ENCODE measurements at places on chromosomes 1 and 21.

GRCh38 chr1:204307334-204307883, 52.3 kb downstream of the PLEKHA6 start:
- H3K36me3 ChIP-seq = no peaks in the 10 kb centered on the region
- no peaks in the 10 kb centered on the region for H3K4me1 ChIP-seq
- no peak overlapping the region for H3K27ac ChIP-seq
- H3K4me3 ChIP-seq = no peak overlapping the region

DNA sequence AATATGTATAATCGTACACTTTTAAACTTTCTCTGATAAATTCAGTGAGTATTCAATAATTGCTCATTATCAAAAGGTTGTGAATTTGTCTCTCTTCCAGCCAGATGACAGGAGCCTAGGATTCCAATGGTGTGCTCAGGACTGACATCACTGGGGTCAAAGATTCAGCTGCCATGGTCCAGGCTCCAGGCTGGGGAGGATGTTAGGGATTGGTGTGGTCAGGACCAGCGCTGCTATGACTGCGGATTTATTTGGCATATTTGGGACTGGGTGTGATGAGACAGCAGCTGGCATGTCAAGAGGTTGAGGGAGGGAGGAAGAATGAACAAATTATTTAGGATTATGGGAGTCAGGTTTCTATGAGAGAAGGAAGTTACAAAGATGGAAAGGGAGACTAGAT, 48.2 kb upstream of the ABCA4 start:
- H3K27ac ChIP-seq = no peak overlapping the region
- H3K27me3 ChIP-seq = peaks cover 9% of the 10 kb centered on the region
- H3K4me3 ChIP-seq = no peak overlapping the region

DNA sequence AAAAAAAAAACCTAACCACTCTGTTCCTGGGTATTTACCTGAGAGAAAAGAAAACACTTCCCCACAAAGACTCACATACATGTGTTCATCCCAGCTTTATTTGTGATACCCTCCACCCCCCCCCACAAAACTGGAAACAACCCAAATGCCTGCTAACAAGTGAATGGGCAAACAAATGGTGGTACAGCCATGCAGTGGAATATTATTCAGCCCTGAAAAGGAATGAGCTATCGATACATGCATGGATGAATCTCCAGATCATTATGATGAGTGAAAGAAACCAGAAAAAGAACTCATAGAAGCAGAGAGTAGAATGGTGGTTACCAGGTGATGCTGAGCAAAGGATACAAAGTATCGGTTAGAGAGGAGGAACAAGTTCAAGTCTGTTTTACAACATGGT, 38.0 kb upstream of the UTS2 start:
- no peak for DNase-seq
- peaks cover 13% of the 10 kb centered on the region for H3K4me1 ChIP-seq
- H3K36me3 ChIP-seq = peaks cover 13% of the 10 kb centered on the region
- H3K4me3 ChIP-seq = no peak overlapping the region
- H3K27me3 ChIP-seq = peaks cover 1% of the 10 kb centered on the region

DNA sequence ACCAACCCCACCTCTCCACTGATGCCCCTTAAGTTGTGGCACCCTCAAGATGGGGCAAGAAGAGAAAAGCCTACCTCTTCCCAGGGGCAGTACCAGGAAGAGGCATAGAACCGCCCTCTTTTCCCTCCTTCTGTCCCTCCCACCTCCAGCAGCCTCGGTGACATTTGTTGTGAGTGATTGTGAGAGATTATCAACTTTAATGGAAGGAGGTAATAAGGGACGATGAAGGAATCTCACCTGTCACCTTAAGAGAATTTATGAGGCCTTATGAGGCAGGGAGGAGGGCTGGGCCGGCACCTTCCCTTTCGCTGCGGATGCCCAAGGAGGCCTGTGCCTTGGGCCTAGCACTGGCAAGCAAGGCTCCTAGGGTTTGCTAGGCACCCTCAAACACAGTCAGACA, 1.4 kb upstream of the ADGRB2 start:
- DNase-seq = no peak
- H3K27ac ChIP-seq = no peak overlapping the region
- peaks cover 19% of the 10 kb centered on the region for H3K27me3 ChIP-seq
- H3K36me3 ChIP-seq = no peaks in the 10 kb centered on the region

GRCh38 chr1:214124281-214124805, 136.6 kb downstream of the PROX1 start:
- H3K36me3 ChIP-seq = no peaks in the 10 kb centered on the region
- no peak overlapping the region for H3K27ac ChIP-seq
- H3K4me3 ChIP-seq = no peak overlapping the region
- DNase-seq = no peak

DNA sequence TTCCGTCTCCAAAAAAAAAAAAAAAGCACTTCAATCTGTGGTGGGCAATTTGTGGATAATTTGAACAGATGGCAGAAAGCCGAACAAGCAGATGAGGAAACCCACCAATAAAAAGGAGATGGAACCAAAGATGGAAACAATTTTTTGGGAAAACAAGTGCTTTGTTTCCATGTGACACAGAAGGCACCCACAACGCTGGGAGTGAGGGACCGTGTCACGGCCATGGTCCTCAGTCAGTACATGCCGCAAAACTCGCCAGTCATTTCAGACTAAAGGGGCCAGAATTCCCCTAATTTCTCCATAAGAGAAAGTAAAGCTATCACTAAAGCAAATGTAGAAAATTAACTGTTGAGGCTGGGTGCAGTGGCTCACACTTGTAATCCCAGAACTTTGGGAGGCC, 5.0 kb downstream of the CCNL2 start:
- no peak for DNase-seq
- no peak overlapping the region for H3K27ac ChIP-seq
- H3K36me3 ChIP-seq = peaks cover 66% of the 10 kb centered on the region
- peaks cover 26% of the 10 kb centered on the region for H3K4me1 ChIP-seq

DNA sequence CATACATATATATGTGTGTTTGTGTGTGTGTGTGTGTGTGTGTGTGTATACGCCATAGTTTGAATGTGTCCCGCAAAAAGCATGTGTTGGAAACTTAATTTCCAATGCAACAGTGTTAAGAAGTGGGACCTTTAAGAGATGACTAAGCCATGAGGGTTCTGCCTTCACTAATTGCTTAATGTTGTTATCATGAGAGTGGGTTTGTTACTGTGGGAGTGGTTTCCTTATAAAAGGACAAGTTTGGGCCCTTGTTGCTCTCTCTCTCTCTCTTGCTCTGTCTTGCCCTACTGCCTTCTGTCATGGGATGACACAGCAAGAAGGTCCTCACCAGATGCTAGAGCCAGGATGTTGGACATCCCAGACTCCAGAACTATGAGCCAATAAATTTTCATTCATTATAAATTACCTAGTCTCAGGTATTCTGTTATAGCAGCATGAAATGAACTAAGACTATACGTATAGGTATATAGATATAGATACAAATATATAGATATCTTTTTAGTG, 103.8 kb upstream of the ZC3H11B start:
- no peaks in the 10 kb centered on the region for H3K27me3 ChIP-seq
- no peaks in the 10 kb centered on the region for H3K36me3 ChIP-seq
- no peak for DNase-seq
- H3K27ac ChIP-seq = no peak overlapping the region
- H3K4me3 ChIP-seq = no peak overlapping the region

- DNase-seq = no peak
- H3K27me3 ChIP-seq = peaks cover 9% of the 10 kb centered on the region
- H3K4me3 ChIP-seq = no peak overlapping the region
- no peaks in the 10 kb centered on the region for H3K36me3 ChIP-seq
Observed at GRCh38 chr1:22284906-22285548, 142.1 kb upstream of the WNT4 start.

DNA sequence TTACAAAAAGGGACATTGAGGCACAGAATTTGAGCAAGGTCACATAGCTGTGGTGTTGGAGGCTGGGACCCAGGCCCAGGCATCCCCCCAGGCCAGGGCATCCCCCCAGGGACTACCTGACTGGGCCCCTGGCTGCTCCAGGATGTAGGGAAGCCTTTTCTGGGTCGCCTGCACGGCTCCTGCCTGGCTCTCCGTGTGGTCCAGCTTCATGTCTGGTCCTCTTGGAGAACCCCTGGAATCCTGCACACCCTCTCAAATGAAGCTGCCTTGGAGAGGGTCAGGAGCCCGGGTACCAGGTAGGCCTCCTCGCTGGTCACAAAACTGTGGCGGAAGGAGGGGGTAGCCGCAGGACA, 919 bp upstream of the CELSR2 start:
- no peaks in the 10 kb centered on the region for H3K36me3 ChIP-seq
- H3K4me1 ChIP-seq = peaks cover 5% of the 10 kb centered on the region
- no peak overlapping the region for H3K27ac ChIP-seq

GRCh38 chr1:168085401-168085872, 51.3 kb downstream of the GPR161 start:
- H3K27ac ChIP-seq = no peak overlapping the region
- H3K4me3 ChIP-seq = no peak overlapping the region
- H3K36me3 ChIP-seq = no peaks in the 10 kb centered on the region
- H3K4me1 ChIP-seq = peaks cover 1% of the 10 kb centered on the region

GRCh38 chr1:89821322-89822108, 683 bp downstream of the LRRC8D start:
- peaks cover 3% of the 10 kb centered on the region for H3K36me3 ChIP-seq
- no peaks in the 10 kb centered on the region for H3K27me3 ChIP-seq
- H3K27ac ChIP-seq = peak overlapping the region; percentile 83
- H3K4me1 ChIP-seq = peaks cover 37% of the 10 kb centered on the region
- DNase-seq = peak; percentile 66
- H3K4me3 ChIP-seq = peak overlapping the region; percentile 83

- no peaks in the 10 kb centered on the region for H3K4me1 ChIP-seq
- H3K27ac ChIP-seq = no peak overlapping the region
- no peak overlapping the region for H3K4me3 ChIP-seq
- H3K36me3 ChIP-seq = no peaks in the 10 kb centered on the region
- DNase-seq = no peak
Observed at GRCh38 chr1:177287994-177288393, 117.2 kb downstream of the BRINP2 start.

DNA sequence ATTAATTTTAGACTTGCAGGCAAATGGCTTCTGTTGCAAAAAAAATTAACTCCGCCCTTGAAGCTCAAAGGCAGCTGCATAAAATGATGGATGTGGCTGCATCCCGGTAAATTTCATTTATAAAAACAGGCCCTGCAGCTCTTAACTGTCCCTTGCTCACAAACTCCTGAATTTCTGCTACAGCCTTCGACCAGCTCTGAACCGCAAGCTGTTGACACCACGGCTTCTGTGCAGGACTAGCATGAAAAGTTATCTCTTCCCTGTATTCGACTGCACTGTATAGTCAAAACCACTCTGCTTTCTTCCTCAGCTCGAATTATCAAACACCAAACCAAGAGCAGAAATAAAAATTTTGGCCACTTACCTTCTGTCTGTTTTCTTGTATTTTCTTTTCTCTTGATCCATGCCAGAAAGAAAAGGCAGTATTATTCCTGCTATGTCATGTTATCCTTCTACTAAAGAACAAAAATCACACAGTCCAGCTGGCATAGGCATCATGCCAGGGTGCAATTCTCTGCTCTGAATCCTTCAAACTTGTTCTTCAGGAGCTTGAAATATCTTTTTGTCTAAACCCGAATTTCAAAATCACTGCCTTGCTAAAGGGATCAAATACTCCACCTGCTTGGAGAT, 195.5 kb upstream of the NCAM2 start:
- no peaks in the 10 kb centered on the region for H3K27me3 ChIP-seq
- no peak for DNase-seq
- H3K27ac ChIP-seq = no peak overlapping the region
- H3K36me3 ChIP-seq = no peaks in the 10 kb centered on the region

- H3K27me3 ChIP-seq = peaks cover 2% of the 10 kb centered on the region
- peaks cover 6% of the 10 kb centered on the region for H3K4me1 ChIP-seq
- no peak overlapping the region for H3K4me3 ChIP-seq
- no peak for DNase-seq
- H3K27ac ChIP-seq = no peak overlapping the region
- H3K36me3 ChIP-seq = peaks cover 9% of the 10 kb centered on the region
Observed at GRCh38 chr1:199495432-199495831, 532.1 kb upstream of the NR5A2 start.

- no peaks in the 10 kb centered on the region for H3K4me1 ChIP-seq
- no peaks in the 10 kb centered on the region for H3K36me3 ChIP-seq
- no peak overlapping the region for H3K27ac ChIP-seq
- H3K4me3 ChIP-seq = no peak overlapping the region
- peaks cover 18% of the 10 kb centered on the region for H3K27me3 ChIP-seq
Observed at GRCh38 chr21:31880816-31881215, 8.0 kb downstream of the HUNK start.

GRCh38 chr1:5399771-5400170, 592.5 kb downstream of the NPHP4 start:
- H3K4me1 ChIP-seq = peaks cover 2% of the 10 kb centered on the region
- H3K36me3 ChIP-seq = no peaks in the 10 kb centered on the region
- no peak for DNase-seq
- no peak overlapping the region for H3K27ac ChIP-seq

- peak overlapping the region; percentile 84 for H3K27ac ChIP-seq
- no peaks in the 10 kb centered on the region for H3K36me3 ChIP-seq
- H3K4me3 ChIP-seq = no peak overlapping the region
Observed at GRCh38 chr1:48789903-48790302, 13.2 kb upstream of the BEND5 start.

DNA sequence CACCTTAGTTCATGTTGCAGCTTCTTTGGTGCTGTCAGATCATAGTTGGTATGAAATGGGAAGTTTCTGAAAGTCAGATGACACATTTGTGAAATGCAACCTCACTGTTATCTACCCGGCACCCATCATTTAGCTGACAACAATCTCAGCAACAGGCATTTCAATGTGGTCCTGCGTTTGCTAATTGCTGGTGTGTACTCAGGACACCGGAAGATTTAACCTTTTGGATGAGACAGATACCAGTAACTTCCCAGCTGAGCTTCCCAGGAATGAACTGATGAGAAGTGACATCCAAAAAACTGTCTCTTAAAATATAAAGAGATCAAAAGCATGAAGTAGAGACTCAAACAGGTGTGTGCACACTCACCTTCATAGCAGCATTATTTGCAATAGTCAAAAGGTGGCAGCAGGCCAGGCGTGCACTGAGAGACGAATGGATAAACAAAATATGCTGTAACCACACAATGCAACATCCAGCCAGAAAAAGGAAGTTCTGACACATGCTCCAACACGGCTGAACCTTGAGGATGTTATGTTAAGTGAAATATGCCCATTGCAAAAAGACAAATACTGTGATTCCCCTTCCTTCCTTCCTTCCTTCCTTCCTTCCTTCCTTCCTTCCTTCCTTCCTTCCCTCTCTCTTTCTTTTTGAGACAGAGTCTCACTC, 7.9 kb upstream of the CLDN14 start:
- peaks cover 4% of the 10 kb centered on the region for H3K27me3 ChIP-seq
- no peaks in the 10 kb centered on the region for H3K36me3 ChIP-seq
- no peak for DNase-seq
- H3K4me1 ChIP-seq = no peaks in the 10 kb centered on the region

DNA sequence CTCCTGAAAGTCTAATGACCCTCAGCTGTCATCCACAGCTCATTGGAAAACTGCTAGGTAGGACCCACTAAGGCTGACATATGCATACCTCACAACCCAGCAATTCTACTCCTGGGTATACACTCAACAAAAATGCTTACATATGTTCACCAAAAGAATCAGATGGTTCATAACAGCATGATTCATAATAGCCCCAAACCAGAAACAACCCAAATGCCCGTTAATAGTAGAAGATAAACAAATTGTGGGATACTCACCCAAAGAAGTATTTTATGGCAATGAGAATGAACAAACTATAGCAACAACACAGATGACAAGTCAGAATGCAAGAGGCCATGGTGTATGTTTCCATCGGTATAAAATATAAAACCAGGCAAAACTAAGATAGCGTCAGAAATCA, 124.6 kb downstream of the HLCS start:
- H3K4me1 ChIP-seq = no peaks in the 10 kb centered on the region
- DNase-seq = no peak
- H3K4me3 ChIP-seq = no peak overlapping the region
- H3K27me3 ChIP-seq = no peaks in the 10 kb centered on the region
- H3K27ac ChIP-seq = no peak overlapping the region
- no peaks in the 10 kb centered on the region for H3K36me3 ChIP-seq

- H3K27me3 ChIP-seq = no peaks in the 10 kb centered on the region
- no peak overlapping the region for H3K4me3 ChIP-seq
- no peaks in the 10 kb centered on the region for H3K4me1 ChIP-seq
- no peak for DNase-seq
- peaks cover 10% of the 10 kb centered on the region for H3K36me3 ChIP-seq
Observed at GRCh38 chr1:85612704-85613361, 32.3 kb downstream of the CCN1 start.
